Transverse colon (tissue), 4 donors: ENCODE measurements at places on chromosomes 6 and 20. TPM values are rescaled to one million over a fixed set of nuclear protein-coding genes. Genes with fewer than 3 reads are reported as not detected.
A peak's percentile ranks its signal among the peaks of the same experiment; 100 is the strongest.

Gene ADGRF4
- total RNA-seq: 2.0 TPM

Gene DEFB112
- not detected for total RNA-seq

DNA sequence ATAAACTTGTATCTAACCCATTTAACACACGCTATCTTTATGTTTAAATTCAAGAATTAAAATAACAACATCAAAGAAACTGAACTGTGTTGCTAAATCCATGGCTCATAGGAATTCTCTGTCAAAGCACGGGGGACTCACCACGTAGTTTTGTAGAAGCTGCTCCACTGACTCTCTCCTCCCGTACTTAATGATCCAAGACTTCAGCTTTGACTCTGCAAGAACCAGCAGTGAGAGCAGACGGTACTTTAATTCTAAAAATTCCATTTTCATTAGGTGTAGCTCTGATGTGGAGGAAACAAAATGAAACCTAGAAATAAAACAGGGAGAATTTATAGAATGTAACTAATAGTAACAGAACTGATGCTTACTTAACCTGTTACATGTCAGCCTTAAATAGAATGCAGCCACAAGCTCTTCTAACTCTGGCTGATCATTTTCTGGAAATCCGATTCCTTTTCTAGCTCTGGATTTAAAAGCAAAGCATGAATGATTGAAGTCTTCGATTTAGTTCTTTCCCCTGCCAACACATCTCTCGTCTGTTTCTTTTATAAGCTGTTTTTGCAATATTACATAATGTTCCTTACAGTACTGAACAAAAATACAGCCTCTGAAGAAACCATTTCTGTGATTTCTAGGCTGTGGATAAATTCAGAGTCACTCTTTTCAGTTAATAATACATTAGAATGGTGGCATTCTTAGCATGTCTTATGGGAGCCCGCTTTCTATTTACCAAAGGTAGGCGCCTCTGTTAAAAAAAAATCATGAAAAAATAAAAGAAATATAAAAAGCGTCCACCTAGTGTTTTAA lies 165.5 kb downstream of the SYNE1 start:
- no peaks in the 10 kb centered on the region for H3K27me3 ChIP-seq
- no peaks in the 10 kb centered on the region for H3K4me1 ChIP-seq
- no peak overlapping the region for H3K27ac ChIP-seq
- peak overlapping the region; percentile 9 for H3K4me3 ChIP-seq
- no peaks in the 10 kb centered on the region for H3K36me3 ChIP-seq

- no peaks in the 10 kb centered on the region for H3K4me1 ChIP-seq
- no peak overlapping the region for H3K4me3 ChIP-seq
- H3K36me3 ChIP-seq: no peaks in the 10 kb centered on the region
- H3K27me3 ChIP-seq: no peaks in the 10 kb centered on the region
- no peak for DNase-seq
These were observed 710.1 kb upstream of the NRSN1 start for GRCh38 chr6:23415819-23416427.

Gene DUSP15
- not detected for total RNA-seq

Gene ARMC12
- total RNA-seq: not detected

DNA sequence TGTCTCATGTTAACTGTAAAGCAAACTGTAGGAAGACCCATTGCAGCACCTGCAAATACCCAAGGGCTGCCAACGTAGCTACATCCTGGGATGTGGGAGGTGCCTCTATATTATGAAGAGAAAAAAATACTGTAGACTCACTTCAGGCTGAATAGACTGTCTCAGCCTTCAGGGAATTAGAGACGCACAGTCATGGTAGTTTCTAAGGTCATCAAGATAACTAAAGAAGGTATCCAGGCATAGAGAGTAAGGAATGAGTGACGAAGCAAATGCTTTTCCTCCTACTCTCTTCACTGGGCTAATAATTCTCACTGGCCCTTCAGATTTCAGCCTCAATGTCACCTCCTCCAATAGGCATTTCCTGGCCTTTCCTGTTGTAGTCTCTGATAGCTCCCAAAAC lies 121.6 kb upstream of the ECI2 start:
- peaks cover 4% of the 10 kb centered on the region for H3K4me1 ChIP-seq
- no peak overlapping the region for H3K27ac ChIP-seq
- no peak overlapping the region for H3K4me3 ChIP-seq
- no peaks in the 10 kb centered on the region for H3K27me3 ChIP-seq
- H3K36me3 ChIP-seq: no peaks in the 10 kb centered on the region

Gene SLC24A3
- 4.6 TPM for total RNA-seq

Gene RGS17
- total RNA-seq: not detected

Gene IL17A
- total RNA-seq: not detected

Gene POU3F2
- total RNA-seq: not detected

Gene COL10A1
- total RNA-seq: not detected

Gene ZBP1
- total RNA-seq: not detected

DNA sequence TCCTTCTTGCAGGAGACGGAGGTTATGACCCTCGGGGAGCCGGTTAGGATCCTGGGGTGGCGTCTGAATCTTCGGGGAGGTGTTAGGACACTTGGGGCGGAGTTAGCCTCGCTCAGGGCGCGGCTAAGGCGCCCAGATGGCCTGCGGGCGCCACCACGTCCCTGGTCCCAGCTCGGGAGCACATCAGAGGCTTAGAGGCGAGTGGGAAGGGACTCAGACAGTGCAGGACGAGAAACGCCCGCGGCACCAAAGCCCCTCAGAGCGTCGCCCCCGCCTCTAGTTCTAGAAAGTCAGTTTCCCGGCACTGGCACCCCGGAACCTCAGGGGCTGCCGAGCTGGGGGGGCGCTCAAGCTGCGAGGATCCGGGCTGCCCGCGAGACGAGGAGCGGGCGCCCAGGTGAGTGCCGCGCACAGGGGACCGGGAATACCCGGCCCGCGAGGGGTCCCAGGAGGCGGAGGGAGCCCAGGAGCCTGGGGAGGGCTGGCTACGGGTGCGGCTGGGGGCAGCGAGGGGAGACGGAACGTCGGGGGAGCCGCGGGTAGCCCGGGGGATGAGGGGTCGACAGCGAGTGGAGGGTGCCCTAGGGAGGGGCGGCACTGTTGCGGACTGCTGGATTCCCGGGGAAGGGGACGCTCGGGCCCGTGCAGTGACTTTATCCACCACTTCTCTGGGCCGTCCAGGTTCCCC lies at the start of gene HCK:
Gene HCK, plus strand, starts transcription at position 153 of the 688 bp plus-strand sequence.
- peaks cover 79% of the 10 kb centered on the region for H3K27me3 ChIP-seq
- H3K4me3 ChIP-seq: peak within 1 kb of the TSS; percentile 37

Gene POU5F1
- total RNA-seq: 38.2 TPM

Gene MUC21
- not detected for total RNA-seq

Gene TPBG
- total RNA-seq: 23.6 TPM

DNA sequence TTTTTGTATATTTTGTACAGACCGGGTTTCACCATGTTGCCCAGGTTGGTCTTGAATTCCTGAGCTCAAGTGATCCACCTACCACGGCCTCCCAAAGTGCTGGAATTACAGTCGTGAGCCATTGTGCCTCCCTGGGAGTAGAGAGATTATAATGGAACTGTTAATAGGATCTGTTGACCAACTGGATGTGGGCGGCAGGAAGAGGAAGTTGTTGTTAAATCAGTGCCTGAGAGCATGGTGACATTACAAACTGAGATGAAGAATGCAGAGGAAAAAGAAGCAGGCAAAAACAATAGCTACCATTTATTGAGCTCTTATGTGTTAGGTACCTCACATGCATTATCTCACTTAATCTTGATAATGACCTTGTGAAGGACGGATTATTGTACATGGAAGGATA lies 9.2 kb upstream of the L3MBTL3 start:
- no peaks in the 10 kb centered on the region for H3K4me1 ChIP-seq
- no peak overlapping the region for H3K4me3 ChIP-seq
- no peak for DNase-seq
- H3K36me3 ChIP-seq: no peaks in the 10 kb centered on the region
- no peak overlapping the region for H3K27ac ChIP-seq

- H3K36me3 ChIP-seq: no peaks in the 10 kb centered on the region
- no peak overlapping the region for H3K27ac ChIP-seq
- DNase-seq: no peak
- H3K4me3 ChIP-seq: no peak overlapping the region
- peaks cover 29% of the 10 kb centered on the region for H3K27me3 ChIP-seq
These were observed 4.3 kb downstream of the LZTS3 start for GRCh38 chr20:3168829-3169590.

Gene SLC13A3
- not detected for total RNA-seq

DNA sequence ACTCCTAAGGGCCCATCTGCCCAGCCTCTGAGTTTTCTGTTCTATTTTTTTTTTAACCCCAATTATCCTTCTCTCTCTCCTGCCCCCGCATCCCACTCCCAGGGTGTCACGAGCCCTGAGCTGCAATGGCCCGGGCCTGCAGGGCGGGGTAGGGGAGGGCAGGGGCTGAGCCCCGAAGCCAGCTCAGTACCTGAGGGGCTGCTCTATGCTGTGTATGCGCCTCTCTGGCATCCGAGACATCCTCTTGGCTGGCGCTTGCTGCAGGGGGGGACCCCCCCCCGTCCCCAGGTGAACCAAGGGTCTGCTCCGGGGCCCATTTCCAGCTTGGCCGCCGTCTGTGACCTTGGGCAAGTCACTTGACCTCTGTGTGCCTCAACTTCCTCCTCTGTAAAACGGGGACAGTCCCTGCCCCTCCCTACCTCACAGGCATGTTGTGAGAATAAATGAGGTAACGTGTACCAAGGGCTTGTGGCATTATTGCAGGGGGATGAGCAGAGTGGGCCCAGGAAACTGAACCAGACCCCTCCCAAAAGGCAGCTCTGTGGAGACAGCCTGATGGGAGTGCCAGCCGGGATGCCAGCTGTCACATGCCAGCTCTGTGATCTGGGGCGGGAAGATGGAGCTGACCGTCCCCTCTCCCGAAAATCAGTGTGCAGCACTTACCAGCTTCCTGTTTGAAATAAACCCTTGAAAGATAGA lies 13.0 kb upstream of the MYL9 start:
- H3K4me1 ChIP-seq: no peaks in the 10 kb centered on the region
- DNase-seq: no peak
- H3K36me3 ChIP-seq: peaks cover 3% of the 10 kb centered on the region

DNA sequence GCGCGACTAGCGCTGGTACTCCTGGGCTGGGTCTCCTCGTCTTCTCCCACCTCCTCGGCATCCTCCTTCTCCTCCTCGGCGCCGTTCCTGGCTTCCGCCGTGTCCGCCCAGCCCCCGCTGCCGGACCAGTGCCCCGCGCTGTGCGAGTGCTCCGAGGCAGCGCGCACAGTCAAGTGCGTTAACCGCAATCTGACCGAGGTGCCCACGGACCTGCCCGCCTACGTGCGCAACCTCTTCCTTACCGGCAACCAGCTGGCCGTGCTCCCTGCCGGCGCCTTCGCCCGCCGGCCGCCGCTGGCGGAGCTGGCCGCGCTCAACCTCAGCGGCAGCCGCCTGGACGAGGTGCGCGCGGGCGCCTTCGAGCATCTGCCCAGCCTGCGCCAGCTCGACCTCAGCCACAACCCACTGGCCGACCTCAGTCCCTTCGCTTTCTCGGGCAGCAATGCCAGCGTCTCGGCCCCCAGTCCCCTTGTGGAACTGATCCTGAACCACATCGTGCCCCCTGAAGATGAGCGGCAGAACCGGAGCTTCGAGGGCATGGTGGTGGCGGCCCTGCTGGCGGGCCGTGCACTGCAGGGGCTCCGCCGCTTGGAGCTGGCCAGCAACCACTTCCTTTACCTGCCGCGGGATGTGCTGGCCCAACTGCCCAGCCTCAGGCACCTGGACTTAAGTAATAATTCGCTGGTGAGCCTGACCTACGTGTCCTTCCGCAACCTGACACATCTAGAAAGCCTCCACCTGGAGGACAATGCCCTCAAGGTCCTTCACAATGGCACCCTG lies 1.6 kb downstream of the TPBG start:
- peak; percentile 16 for DNase-seq
- H3K4me3 ChIP-seq: peak overlapping the region; percentile 67
- peak overlapping the region; percentile 80 for H3K27ac ChIP-seq
- H3K27me3 ChIP-seq: peaks cover 48% of the 10 kb centered on the region

GRCh38 chr6:17808609-17809008 lies 101.9 kb upstream of the NUP153 start:
- H3K4me1 ChIP-seq: no peaks in the 10 kb centered on the region
- no peaks in the 10 kb centered on the region for H3K27me3 ChIP-seq
- no peak overlapping the region for H3K4me3 ChIP-seq
- no peak overlapping the region for H3K27ac ChIP-seq

DNA sequence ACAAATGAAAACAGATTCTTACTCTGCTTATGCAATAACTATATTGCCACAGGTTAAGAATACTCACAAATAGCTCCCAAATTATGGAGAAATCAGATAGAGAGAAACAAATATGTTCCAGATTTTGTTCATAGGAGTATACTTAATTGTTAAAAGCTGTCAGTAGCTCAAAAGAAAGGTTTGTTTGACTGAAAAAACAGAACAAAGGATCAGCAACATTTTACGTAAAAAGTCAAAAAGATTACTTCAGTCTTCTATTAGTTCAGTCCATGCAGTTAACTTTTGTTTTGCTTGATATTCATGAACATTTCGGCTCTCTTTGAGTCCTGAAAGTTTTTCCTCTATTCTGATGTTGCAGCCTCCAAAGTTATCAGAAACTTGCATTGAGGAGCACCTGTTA lies 13.4 kb upstream of the NANP start:
- H3K4me1 ChIP-seq: no peaks in the 10 kb centered on the region
- no peaks in the 10 kb centered on the region for H3K36me3 ChIP-seq
- no peak overlapping the region for H3K4me3 ChIP-seq

Gene C6orf58
- not detected for total RNA-seq

DNA sequence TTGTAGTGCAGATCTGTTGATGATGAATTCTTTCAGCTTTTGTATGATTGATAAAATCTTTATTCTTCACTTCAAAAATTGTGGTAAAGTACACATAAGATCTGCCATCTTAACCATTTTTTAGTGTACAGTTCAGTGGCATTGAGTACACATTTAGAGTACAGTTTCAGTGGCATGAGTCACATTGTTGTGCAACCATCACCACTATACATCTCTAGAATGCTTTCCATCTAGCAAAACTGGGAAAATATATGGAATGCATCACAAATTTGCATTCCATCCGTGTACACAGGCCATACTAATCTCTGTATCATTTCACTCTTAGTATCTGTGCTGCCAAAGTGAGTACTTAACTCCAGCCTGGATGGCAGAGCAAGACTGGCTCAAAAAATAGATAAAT lies 28.7 kb downstream of the SIRPD start:
- H3K4me1 ChIP-seq: no peaks in the 10 kb centered on the region

DNA sequence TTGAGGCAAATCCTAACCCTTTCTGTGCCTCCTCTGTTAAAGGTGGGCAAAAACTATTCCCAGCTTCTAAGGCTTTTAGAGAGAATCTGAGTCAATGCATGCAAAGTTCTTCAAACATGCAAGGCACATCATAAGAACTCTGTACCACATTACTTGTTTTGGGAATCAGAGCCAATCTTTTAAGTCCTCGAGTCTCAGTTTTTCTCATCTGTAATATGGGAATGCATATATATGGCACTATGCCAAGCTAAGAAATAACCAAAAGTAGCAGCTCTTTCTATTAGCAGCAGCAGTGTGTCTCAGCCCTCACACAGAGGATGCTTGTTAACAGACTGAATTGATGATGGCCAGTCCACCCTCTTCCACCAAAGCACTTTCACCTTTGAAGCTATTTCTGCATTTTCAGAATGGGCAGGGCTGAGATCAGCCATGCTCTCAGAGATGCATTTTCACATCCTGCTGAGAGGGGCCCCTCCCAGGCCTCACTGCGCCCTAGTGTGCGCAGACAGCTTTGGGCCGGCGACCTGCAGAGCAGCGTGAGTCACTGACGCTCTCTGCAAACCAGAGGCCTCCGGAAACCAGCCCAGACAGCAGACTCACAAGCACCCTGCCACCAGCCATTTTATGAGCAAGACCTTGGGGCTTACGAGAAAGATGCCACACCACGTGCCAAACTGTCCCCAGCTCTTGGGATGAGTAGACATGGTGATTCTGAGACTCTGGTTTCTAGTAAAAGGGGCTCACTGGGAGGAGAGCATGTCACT lies 138.0 kb downstream of the NFATC2 start:
- peak; percentile 73 for DNase-seq
- no peak overlapping the region for H3K4me3 ChIP-seq
- H3K36me3 ChIP-seq: no peaks in the 10 kb centered on the region
- no peaks in the 10 kb centered on the region for H3K4me1 ChIP-seq
- no peaks in the 10 kb centered on the region for H3K27me3 ChIP-seq
